ENCODE measurements at places on chromosomes 2 and 18. TPM values are rescaled to one million over a fixed set of nuclear protein-coding genes. Genes with fewer than 3 reads are reported as not detected.

MROH2A gene
- total RNA-seq, result not detected

PTPRN gene
- total RNA-seq, result 0.97 TPM

LIMS4 gene
- total RNA-seq, result 4.5 TPM

TMEM178A gene
- 2.6 TPM for total RNA-seq

CD207 gene
- total RNA-seq, result 0.16 TPM

CYTIP gene
- 2.5 TPM for total RNA-seq

POTEJ gene
- total RNA-seq, result not detected

APCDD1 gene
- 9.9 TPM for total RNA-seq

CD226 gene
- 2.4 TPM for total RNA-seq

TRIM43 gene
- not detected for total RNA-seq

YWHAQ gene
- total RNA-seq, result 299 TPM

CRYGD gene
- not detected for total RNA-seq

LIMS1 gene
- 121 TPM for total RNA-seq

IL1R2 gene
- total RNA-seq, result 1.0 TPM

AKAIN1 gene
- not detected for total RNA-seq

CDH2 gene
- total RNA-seq, result 367 TPM

REEP1 gene
- total RNA-seq, result 21.7 TPM

C2orf80 gene
- total RNA-seq, result not detected

ANO7 gene
- 3.4 TPM for total RNA-seq

GRP gene
- total RNA-seq, result not detected

C2orf81 gene
- total RNA-seq, result 1.1 TPM

PFN4 gene
- total RNA-seq, result 1.0 TPM

FAHD2B gene
- total RNA-seq, result 19.3 TPM

FOXD4L1 gene
- total RNA-seq, result not detected

LAMA3 gene
- total RNA-seq, result 3.0 TPM

AGXT gene
- not detected for total RNA-seq

TYW5 gene
- 3.1 TPM for total RNA-seq

IGFBP5 gene
- 191 TPM for total RNA-seq

All from cardiac septum (tissue), 1 donor.